ENCODE measurements at places on chromosomes 2 and 18. TPM values are rescaled to one million over a fixed set of nuclear protein-coding genes. Genes with fewer than 3 reads are reported as not detected.

- peak; percentile 16 for DNase-seq
Measured at GRCh38 chr2:33210626-33211025, 263.9 kb downstream of the LTBP1 start.

DNA sequence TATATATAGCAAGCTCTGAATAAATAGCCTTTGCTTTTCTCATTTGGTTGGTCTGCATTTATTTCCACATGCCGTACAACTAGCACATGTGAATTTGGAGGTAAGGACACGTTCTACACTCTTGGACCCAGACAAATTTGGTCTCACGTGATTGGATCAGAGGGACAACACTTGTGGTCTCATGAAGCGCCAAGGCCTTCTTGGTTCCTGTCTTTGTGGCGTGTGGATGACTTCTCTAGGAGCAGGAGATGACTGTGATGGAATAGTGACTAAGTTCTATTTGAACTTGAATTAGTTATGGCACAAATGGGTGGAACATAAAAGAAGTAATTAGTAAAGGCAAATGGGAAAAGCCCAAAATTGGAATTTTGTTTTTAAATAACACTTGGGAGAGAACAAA lies 206.9 kb downstream of the BCL2 start:
- no peak for DNase-seq

GRCh38 chr2:11385847-11386246 lies 41.4 kb upstream of the ROCK2 start:
- DNase-seq, result no peak

GRCh38 chr2:239554766-239555570 lies 154.1 kb upstream of the HDAC4 start:
- DNase-seq, result no peak

DNA sequence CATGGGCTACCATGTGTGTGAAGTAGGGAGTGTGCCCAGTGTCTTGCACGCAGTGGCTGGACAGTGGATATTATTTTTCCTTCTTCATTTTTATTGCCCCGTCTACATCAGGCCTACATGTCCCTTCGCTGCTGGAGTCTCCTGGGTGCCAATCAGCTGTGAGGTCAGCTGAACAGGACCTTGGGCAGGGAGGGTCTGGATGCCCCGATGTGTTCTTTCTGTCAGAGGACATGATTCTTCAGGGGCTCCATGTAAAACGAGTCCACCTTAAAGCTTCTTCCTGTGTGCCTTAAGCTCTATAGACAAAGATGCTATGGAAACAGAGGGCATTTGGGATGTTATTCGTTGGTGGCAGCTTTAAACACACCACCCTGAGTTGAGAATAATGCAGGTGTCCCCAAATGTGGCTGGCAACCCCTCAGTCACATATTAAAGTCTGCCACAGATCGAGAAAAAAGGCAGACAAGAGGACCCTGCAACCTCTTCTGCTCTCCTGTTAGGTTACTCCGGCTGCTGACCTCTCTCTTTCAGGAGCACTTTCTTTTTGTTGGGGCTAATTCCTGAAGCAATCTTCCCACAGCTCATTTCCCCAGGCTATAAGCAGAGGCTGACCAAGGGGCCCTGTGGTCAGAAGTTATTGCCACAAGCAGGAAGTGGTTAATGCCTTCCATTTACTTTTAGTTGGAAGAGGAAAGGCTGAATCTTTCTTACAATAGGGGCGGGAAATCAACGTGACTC lies 20.0 kb downstream of the GREB1 start:
- DNase-seq, result no peak

DNA sequence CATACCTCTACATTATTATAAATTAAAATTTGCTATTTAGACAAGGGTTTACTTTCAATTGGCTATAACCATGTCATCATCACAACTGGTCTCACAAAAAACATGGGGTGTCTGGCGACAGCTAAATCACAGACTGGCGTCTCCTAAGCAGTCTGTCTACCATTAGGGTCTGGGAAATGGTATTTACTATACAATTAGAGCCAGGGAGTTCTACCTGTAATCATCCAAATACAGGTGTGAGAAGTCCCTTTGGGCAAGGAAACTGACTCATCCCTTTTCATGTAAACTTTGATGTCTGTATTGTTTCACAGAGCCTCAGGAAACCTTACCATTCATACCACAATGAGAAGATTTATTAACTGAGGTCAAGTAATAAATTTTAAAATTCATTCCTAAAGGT lies 126.7 kb downstream of the OLA1 start:
- no peak for DNase-seq

DNA sequence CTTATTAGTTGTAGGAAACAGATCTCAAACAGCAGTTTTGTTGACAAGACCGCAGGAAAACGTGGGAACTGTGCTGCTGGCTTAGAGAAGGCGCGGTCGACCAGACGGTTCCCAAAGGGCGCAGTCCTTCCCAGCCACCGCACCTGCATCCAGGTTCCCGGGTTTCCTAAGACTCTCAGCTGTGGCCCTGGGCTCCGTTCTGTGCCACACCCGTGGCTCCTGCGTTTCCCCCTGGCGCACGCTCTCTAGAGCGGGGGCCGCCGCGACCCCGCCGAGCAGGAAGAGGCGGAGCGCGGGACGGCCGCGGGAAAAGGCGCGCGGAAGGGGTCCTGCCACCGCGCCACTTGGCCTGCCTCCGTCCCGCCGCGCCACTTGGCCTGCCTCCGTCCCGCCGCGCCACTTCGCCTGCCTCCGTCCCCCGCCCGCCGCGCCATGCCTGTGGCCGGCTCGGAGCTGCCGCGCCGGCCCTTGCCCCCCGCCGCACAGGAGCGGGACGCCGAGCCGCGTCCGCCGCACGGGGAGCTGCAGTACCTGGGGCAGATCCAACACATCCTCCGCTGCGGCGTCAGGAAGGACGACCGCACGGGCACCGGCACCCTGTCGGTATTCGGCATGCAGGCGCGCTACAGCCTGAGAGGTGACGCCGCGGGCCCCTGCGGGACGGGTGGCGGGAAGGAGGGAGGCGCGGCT lies at the start of gene TYMS:
Gene TYMS (plus strand): TSS at position 343 of the 690 bp plus-strand sequence. CDS start 90 bp downstream, at position 433.
- peak; percentile 90 for DNase-seq

- DNase-seq, result no peak
Measured at GRCh38 chr2:185381631-185382030, 357.0 kb upstream of the FSIP2 start.

- DNase-seq, result no peak
Measured at GRCh38 chr2:12702168-12703121, 14.3 kb upstream of the TRIB2 start.

- DNase-seq, result peak; percentile 10
Measured at GRCh38 chr2:218089259-218089658, 20.2 kb downstream of the RUFY4 start.

GRCh38 chr2:120720231-120720630 lies 15.4 kb upstream of the GLI2 start:
- DNase-seq, result peak; percentile 8

DNA sequence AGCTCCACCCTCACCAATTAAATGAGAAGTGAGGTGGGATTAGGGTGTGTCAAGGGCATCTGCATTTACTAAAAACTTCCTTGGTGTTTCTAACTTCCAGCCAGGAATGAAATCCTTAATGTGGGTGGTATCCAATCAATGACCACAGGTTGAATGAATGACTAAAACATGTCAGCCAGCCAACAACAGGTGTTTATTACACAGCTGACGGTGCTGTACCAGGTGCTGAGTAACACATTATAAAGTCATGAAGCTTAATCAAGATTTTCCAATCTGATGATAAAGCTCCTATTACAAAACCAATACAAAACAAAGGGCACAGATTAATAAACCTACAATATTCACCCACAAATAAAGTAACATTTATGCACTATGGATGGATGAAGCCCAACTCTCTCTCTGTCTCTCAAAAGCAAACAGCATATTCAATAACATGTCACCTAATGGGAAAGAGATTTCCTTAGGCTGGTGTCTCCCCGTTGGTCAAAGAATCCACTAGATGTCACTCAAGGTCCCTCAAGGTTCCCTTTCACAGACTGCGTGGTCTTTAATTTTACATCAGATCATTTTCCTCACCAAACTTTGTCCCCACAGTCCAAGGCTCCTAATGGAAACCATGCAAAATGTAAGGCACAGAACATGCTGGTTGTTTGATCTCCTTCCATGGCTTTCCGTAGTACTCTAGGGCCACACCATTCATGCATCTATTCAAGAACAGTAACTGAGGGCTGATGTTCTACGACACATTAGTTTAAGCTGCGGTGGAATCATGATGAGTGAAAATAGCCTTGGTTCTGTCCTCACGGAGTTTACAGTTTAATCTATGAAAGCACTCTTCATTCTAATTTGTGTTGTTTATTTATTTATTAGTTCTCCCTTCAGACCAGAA lies 6.4 kb upstream of the PTPN4 start:
- DNase-seq, result peak; percentile 63

DNA sequence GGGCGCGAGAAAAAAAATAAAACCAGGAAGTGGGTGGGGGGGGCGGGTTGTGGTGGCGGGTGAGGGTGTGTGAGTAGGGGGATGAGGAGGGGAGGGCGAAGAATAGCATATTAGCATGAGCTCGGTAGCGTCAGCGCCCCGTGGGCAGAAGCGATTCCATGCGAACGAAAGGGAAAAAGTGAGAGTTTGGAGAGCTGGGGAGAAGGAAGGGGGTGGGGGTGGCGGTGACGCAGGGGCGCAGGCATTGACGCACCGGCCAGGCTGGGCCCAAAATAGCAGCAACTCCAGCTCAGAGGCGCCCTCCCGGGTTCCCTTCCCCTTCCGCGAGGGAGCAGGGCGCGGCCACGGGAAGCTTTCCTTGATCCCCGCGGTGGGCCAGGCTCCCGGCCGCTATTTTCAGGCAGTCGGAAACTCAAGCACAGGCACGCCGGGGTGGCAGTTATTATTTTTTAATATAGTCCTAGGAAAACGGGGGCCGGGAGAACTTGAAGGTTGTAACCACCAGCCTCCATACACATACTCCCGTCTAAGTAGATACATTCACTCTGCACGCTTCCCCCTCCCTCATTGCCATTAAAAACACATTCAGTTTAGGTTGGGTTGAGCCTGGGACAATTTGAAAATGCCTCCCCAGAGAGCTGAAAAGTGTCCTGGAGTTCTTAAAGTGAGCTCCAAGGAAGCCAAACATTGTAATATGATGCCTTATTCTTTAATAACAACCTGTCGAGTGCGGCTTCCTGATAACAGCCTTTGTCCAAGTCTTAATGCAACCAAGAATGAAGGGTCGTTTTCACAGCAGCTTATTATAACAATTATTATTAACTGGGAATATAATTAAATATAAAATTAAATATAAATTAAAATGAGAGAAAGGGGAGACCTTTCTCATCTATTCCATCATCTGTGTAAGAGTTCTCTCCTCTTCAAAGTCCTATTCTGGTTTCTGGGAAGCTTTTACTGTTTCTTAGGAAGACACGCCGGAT lies 2.3 kb upstream of the NR4A2 start:
- peak; percentile 84 for DNase-seq

DNA sequence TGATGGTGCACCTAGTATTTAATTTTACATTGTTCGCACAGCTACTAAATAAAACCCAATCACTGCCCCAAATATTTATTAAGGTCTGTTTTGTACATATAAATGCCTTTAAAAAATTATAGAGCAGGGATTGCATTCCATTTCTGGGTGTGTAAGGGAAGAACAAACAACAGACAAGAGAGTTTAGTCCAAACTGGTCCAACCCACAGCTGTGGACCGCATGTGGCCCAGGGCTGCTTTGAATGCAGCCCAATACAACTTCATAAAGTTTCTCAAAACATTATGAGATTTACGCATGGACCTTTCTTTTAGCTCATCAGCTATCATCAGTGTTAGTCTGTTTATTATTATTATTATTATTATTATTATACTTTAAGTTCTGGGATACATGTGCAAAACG lies 114.8 kb upstream of the LRATD1 start:
- no peak for DNase-seq

Gene MROH2A
- not detected for total RNA-seq

Gene RUFY4
- total RNA-seq, result not detected

Gene ZSCAN30
- 8.2 TPM for total RNA-seq

Gene TMEM185B
- 9.9 TPM for total RNA-seq

Gene HOXD4
- total RNA-seq, result not detected

Gene KCNJ3
- 0.28 TPM for total RNA-seq

Gene CYS1
- 0.63 TPM for total RNA-seq

Gene IL36A
- total RNA-seq, result not detected

Gene COBLL1
- total RNA-seq, result 2.6 TPM

Gene FSHR
- not detected for total RNA-seq
